ENCODE measurements at places on chromosomes 1 and 21.

- DNase-seq, result no peak
These were observed 119.9 kb upstream of the LHX8 start for GRCh38 chr1:75014250-75014649.

DNA sequence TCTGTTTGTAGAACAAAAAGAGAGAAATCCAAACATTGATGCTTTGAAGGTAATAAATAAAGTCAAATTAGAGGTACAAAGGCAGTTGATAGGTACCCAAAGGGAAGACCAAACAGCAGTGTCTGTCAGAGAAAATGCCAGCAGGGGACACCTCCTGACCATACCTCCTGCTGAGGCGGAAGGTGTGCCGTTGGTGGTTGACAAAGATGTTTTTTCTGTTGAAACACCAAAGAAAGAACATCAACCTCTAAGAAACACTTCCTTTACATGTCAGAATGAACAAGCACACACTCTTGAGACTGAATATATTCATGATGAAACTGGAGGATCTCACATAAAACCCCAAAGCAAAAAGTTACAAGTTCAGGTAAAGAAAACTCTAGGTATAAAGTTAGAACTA lies 128.3 kb downstream of the MACF1 start:
- no peak for DNase-seq

DNA sequence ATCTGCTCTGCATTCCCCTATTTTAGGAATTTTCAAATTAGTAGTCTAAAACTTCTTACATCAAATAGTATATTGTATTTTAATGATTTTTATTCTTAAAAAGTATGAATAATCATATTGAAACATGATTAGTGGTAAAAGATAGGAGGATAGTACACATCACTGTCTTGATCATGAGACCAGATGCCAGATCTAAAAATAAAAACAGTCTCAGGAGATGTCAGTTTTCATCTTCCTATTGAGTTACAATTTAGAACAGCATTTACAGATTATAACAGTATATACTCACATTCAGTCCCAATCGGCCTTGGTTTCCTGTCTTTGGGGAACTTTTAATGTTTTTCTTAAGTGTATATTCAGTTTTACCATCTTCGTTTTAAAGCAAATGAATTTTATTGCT lies 95.9 kb downstream of the USP25 start:
- no peak for DNase-seq

DNA sequence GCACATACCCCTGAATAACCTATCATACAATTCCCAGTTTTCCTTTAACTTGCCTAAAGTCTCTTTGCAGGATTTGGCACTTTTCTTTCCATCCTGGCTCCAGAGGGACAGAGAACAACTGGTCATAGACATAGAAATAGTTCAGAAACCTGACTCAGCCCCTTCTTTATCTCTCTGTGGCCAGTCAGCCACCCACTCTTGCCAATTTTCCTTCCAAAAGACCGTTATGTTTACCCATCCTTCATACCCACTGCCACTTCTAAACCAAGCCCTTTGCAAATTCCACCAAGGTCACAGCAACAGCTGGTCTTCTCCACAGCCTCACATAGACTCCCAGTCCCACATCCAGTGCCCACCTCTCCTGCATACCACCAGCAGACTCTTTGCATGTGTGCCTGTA lies 127.2 kb upstream of the FGGY start:
- DNase-seq, result no peak

GRCh38 chr1:225260319-225260718 lies 167.5 kb downstream of the LBR start:
- no peak for DNase-seq

GRCh38 chr1:195714248-195714647 lies 894.0 kb downstream of the KCNT2 start:
- DNase-seq, result no peak

- no peak for DNase-seq
These were observed 19.8 kb downstream of the SPOCD1 start for GRCh38 chr1:31795801-31796621.

- no peak for DNase-seq
These were observed 14.9 kb downstream of the SLC1A7 start for GRCh38 chr1:53127546-53127945.

GRCh38 chr1:206468571-206468970 lies 1.7 kb upstream of the IKBKE start:
- DNase-seq, result no peak

DNA sequence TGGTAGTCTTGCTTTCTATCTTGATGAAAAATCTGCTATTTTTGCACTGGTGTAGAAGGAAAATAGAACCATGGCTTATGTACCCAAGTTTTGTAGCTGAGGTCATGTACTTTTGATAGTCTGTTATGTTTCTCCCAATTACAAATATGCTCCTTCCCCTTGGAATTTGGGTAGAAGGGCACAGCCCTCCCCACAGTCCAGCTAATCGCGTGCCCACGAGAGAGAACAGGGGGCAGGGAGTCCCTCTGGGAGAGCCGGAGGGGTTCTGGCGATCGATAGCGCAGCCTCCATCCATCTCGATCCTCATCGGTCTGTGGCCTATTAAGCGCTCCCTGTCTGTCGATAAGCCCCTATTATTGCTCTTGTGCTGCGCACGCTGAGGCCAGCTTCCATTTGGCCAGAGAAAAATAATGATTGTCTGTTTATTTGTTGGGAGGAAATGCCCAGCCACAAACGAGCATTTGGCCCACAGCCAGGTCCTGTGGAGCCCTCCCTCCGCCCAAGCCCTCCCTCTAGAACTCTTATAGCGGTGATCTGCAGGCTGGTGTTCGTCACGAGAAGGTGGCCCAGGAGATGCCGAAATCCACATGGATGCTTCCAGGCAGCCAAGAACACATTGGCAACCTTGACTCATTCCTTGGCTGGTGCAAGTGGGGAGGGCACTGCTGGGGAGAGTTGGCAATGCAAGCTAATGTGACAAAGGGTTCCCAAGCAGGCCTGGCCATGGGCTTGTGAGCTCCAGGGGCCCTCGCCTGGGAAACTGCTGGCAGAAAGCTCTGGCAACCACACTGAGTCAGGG lies 134.7 kb upstream of the TNR start:
- DNase-seq, result no peak

- DNase-seq, result no peak
These were observed 181.1 kb downstream of the IGSF21 start for GRCh38 chr1:18288722-18289121.

GRCh38 chr1:204341380-204341779 lies 18.3 kb downstream of the PLEKHA6 start:
- DNase-seq, result no peak

- no peak for DNase-seq
These were observed 290.1 kb downstream of the DUSP10 start for GRCh38 chr1:221451741-221452140.

- DNase-seq, result no peak
These were observed 17.0 kb downstream of the SLC25A24 start for GRCh38 chr1:108182959-108183700.

GRCh38 chr1:189859385-189859977 lies 618.2 kb downstream of the BRINP3 start:
- peak; percentile 14 for DNase-seq

DNA sequence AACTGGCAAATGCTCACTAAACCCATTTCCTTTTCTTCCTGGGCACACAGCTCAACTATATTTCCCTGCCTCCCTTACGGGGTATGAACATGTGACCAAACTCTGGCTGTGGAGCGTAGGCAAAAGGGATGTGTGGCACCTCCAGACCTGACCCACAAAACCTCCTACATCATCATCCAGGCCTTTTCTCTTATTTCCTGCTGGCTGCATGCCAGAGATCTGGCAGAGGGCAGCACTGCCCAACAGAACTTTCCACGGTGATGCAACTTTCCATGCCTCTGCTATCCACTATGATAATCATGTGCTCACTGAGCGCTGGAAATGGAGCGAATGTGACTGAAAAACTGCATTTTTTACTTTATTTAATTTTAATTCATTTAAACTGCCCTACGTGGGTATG lies 99.6 kb upstream of the CACNA1E start:
- DNase-seq, result no peak

DNA sequence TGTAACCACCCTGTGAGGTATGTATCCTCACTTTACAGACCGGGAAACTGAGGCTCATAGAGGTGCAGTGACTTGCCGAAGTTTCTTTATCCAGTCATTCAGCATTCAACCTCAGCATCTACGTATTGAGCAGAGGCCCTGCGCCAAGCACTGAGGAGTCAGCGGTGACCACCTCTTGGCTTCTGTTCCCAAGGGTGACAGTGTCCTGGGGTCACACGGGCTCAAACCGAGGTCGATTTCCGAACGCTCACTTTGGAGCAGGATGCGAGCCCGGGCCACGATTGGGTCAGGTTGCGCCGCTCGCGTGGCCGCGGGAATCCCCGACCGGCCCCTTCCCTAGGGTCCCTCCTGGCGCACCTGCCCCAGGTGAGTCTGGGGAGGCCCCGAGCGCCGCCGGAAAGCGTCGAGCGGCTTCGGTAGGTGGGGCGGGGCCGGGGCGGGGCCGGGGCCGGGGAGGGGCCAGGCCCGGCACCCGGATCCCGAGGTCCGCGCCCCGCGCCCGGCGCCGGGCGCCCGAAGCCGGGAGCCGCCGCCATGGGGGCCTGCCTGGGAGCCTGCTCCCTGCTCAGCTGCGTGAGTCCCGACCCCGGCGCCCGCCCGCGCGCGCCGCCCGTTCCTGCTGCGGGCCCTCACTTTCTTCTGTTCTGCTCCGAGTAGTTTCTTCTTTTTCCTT lies at the start of gene SERINC2:
Gene SERINC2 (plus strand): TSS at position 482 of the 673 bp plus-strand sequence. CDS start 53 bp downstream, at position 535.
- DNase-seq, result no peak

DNA sequence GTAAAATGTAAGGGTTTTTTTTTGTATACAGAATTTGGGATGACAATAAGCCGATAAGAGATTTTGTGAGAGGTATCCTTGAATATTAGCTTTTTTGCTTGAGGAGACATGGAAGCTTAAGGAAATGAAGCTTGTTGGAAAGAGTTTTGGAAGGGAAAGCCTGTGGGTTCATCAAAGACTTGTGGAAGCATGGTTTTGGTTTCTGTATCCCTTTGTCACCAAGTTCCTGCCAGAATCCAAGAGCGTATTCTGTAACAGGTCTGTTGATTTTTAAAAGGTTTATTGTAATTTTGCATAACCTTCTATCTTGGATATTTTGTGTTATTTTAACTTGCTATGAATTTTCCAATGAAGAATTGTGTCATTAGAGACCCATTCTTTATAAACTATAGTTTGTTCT lies 38.1 kb downstream of the TMED5 start:
- DNase-seq, result no peak

DNA sequence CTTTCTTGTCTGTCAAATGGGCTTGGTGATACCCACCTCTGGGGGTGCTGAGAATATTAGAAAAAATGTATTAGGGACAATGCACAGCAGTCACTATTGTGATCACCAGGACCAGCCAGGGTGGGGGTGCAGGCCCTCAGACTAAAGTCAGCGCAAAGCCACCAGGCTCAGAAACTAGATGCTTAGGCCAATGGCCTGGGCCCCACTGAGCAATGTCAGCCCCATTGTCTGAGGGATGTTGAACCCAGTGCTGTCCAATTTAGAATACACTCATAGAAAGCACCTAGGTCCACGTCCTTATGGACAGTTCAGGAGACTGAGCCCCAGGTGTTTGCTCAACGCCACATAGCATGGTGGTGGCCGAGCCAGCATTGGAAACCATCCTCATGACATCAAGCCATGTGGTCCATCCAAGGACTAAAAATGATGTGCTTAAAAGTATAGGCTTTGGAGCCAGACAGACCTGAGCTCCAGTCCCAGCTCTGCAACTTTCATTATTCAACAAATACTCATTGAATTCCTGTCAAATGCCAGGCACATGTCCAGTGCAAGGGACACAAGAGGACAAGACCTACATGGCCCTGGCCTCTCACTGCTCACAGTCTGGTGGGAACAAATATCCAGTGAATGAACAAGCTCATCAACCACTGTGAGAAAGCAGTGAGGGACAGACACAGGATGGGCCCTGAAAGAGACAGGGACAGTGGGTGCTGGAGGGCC lies 273.8 kb downstream of the MATN1 start:
- no peak for DNase-seq

DNA sequence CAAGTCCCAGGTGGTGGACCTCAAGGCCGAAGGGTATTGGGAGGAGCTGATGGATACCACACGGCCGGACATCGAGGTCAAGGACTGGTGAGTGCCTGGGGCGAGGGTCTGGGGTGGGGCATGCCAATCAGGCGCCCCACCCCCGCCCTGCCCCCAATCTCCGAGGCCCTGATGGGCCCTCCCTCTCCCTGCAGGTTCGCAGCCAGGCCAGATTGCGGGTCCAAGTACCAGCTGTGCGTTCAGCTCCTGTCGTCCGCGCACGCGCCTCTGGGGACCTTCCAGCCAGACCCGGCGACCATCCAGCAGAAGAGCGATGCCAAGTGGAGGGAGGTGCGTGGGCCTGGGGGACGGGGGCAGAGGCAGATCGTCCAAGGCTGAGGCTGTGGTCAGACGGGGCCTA lies 3.9 kb downstream of the FBXO44 start:
- DNase-seq, result no peak

- DNase-seq, result no peak
These were observed 7.5 kb downstream of the MMEL1 start for GRCh38 chr1:2625311-2625710.

DNA sequence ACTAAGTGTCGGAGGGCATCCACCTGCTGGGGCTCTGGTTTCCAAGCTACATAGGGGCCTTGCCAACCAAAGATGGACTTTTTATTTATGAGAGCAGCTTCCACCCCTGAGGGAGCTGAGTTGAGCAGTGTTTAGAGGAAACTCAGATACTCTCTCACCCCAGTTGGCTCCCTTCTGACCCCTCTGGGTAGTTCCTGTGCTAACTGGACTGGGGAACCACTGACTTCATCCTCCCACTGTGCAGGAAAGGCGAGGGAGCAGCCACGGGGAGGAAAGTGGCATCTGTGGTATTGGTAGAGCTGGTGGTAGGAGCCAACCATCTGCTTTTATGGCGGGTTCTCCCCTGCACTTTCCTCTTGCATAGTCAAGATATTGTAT lies 70.4 kb downstream of the MPZL1 start:
- DNase-seq, result no peak

DNA sequence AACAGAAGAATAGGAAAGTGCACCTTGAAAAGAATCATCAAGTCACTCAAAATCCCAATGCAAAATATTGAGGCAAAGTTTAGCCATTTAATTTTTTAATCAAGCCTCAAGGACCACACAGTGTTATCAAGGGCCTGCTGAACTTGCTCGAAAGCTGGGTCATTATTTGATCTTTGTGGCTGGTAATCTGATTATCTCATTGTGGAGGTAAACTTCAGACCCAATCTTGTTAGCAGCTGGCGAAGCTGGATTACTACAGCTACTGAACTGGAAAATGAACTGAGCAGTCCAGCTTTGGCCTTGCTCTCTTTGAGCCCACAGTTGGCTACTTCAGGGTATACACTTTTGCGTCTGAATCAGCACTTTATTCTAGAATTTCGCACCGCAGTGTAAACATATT lies 94.4 kb downstream of the BARHL2 start:
- DNase-seq, result no peak

DNA sequence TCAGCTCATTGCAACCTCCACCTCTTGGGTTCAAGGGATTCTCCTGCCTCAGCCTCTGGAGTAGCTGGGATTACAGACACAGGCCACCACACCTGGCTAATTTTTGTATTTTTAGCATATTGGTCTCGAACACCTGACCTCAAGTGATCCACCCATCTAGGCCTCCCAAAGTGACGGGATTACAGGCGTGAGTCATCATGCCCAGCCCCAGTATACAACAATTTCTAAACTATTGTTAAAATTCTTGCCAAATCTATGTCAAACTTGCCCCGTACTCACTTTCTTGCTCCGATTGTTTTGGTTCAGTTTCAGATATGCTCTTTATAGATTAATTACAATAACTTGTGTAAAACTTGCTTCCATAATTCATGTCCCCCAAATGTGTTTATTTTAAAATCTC lies 4.1 kb downstream of the RGS18 start:
- no peak for DNase-seq

- no peak for DNase-seq
These were observed at the start of gene ESPN for GRCh38 chr1:6424619-6425593. TSS of gene ESPN (plus strand) at chr1:6424776. CDS start at chr1:6424956, 180 bp downstream.

All from stimulated activated CD4-positive, alpha-beta T cell treated with anti-CD3 and anti-CD28 coated beads, Interleukin-4, amount 100 ng/mL, for 48 hours (primary cell).